ENCODE measurements at places on chromosomes 11 and 22.

DNA sequence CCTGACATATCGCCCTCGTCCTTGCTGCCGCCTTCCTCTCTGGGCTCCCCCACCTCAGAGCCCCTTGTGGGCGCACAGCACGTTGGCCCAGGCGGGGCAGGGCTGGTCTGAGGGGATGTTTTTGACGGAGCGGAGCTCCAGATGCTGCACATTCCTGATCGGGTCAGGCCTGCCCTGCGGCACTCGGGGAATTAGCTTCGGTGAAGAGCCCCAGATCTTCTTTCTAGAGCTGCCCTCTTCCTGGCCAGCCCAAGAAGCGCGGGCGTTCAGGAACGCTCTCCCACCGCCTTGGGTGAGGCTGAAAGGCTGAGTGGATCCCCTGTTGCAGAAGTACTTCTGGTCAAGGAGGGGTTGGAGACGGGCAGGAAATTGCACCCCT, 12.1 kb downstream of the YPEL4 start:
- no peak for DNase-seq

- no peak for DNase-seq
Observed at GRCh38 chr22:34160141-34160783, 240.0 kb upstream of the LARGE1 start.

DNA sequence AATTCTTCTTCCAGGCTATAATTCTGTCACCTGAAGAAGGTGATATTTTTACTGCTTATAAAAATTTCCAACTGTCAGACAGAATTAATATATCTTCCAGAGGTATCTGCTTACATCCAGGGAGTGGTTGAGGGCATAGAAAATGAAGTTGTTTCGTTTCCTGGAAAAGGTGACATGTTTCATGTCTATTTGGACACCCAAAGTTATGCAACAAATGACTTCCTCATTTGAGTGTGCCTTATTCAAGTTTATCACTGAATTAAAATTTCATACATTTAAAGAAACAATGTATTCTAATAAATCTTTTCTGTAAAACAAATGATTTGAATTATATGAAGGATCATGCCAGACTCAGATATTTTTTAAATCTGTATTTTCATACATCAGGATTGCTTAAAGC, 8.5 kb upstream of the GRAMD1B start:
- no peak for DNase-seq

DNA sequence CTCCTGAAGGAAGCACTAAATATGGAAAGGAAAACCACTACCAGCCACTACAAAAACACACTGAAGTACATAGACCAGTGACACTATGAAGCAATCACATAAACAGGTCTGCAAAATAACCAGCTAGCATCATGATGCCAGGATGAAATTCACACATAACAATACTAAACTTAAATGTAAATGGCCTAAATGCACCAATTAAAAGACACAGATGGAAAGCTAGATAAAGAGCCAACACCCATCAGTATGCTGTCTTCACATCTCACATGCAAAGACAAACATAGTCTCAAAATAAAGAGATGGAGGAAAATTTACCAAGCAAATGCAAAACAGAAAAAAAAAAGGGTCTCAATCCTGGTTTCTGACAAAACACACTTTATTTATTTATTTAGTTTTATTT, 171.7 kb downstream of the TTC28 start:
- no peak for DNase-seq

DNA sequence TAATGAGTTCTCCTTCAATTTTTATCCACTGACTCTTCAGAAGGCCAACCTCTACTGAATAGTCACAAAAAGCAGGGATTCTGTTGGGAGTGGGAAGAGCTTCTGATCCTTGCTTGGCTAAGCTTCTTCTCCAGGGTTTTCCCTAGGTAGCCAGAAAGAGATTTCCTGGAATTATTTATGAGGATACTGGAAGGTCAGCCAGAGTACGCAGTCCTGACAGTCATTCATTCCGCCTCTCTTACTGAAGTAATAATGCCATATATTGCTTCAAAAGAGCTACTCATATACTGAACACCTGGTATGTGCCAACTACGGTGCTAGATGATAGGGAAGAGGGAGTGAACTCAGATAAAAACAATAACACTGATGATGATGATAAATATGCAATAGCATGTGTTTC, 116.1 kb downstream of the CCDC34 start:
- DNase-seq: no peak

- DNase-seq: peak; percentile 56
Observed at GRCh38 chr11:61041755-61042518, 60.4 kb upstream of the CD5 start.

DNA sequence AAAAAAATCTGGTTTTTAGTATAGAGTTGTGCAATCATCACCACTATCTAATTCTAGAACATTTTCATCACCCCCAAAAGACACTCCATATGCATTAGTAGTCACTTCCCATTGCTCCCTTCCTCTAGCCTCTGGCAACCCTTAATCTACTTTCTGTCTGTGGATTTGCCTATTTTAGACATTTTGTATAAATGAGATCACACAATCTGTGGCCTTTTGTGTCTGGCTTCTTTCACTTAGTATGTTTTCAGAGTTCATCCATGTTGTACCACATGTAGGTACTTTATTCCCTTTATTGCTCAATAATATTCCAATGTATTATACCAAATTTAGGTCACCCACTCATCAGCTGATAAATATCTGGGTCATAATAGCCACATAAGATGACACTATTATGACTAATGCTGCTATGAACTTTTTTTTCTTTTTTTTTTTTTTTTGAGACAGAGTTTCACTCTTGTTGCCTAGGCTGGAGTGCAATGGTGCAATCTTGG, 67.5 kb upstream of the SCUBE2 start:
- DNase-seq: no peak

DNA sequence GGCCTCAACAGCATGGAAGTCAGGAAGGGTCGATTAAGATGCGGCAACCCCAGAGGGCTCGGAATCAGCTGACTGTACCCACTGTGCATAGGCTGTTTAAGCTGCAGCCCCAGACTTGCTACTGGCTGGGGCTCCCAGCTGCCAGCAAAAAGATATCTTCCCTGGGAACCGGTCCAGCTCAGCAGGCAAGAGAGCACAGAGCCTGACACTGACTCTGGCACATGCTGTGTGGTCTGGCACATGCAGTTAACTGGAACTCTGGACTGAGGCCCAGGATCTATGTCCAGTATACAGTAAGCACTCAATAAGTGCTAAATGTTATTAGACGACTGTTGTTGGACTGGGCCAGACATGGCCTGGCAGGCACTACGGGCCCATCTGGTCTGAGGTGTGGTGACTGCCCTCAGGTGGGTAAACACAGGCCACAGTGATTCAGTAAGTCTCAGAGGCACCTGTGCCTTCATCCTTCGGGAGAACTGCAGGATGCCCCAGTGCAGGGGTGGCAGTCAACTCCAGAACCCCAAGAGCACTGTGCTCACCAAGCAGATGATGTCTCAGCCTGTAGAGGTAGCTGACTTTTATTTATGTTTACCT, 87.6 kb downstream of the LARGE1 start:
- no peak for DNase-seq

Data from A172 (cell line).